ENCODE measurements at places on chromosomes 2 and 18. TPM values are rescaled to one million over a fixed set of nuclear protein-coding genes. Genes with fewer than 3 reads are reported as not detected.

Gene WNT10A
- total RNA-seq, result 0.92 TPM

Gene GRP
- total RNA-seq, result not detected

Gene UPP2
- total RNA-seq, result not detected

Gene ITPRIPL1
- total RNA-seq, result 14.1 TPM

Gene SYT4
- total RNA-seq, result not detected

Gene ALPI
- total RNA-seq, result not detected

Gene ELOA2
- not detected for total RNA-seq

Gene PARD3B
- not detected for total RNA-seq

Gene ERICH2
- total RNA-seq, result not detected

Gene ZNF516
- 60.0 TPM for total RNA-seq

Gene MARCHF4
- total RNA-seq, result not detected

Gene C18orf32
- total RNA-seq, result 23.9 TPM

Gene CCDC178
- total RNA-seq, result not detected

Gene ADCYAP1
- total RNA-seq, result not detected

Gene CAPN10
- 69.3 TPM for total RNA-seq

Gene SERPINB2
- total RNA-seq, result not detected

Gene SP9
- total RNA-seq, result not detected

Gene CRYGD
- not detected for total RNA-seq

Gene SNORC
- total RNA-seq, result 0.47 TPM

Gene ANKRD29
- total RNA-seq, result 0.35 TPM

Gene TTLL4
- total RNA-seq, result 20.2 TPM

Gene SKA1
- 1.2 TPM for total RNA-seq

Gene INO80B
- 37.7 TPM for total RNA-seq

Gene IGFBP5
- total RNA-seq, result not detected

Gene COL5A2
- 0.68 TPM for total RNA-seq

Gene DNER
- total RNA-seq, result not detected

Gene ACKR3
- total RNA-seq, result 5.5 TPM

Gene SLC30A3
- total RNA-seq, result not detected

Gene RUFY4
- 0.82 TPM for total RNA-seq
